Ureter (tissue), 1 donor: ENCODE measurements at places on chromosomes 2 and 18. TPM values are rescaled to one million over a fixed set of nuclear protein-coding genes. Genes with fewer than 3 reads are reported as not detected.

REG3A gene
- not detected for total RNA-seq

PFN4 gene
- 1.2 TPM for total RNA-seq

LYPD1 gene
- total RNA-seq: 0.36 TPM

RGPD4 gene
- 0.08 TPM for total RNA-seq

IL37 gene
- total RNA-seq: not detected

GRCh38 chr2:88355486-88355885 is 97.0 kb downstream of the FOXI3 start:
- no peak for DNase-seq

GRCh38 chr18:22789052-22789451 is 144.1 kb upstream of the RBBP8 start:
- DNase-seq: no peak

DNA sequence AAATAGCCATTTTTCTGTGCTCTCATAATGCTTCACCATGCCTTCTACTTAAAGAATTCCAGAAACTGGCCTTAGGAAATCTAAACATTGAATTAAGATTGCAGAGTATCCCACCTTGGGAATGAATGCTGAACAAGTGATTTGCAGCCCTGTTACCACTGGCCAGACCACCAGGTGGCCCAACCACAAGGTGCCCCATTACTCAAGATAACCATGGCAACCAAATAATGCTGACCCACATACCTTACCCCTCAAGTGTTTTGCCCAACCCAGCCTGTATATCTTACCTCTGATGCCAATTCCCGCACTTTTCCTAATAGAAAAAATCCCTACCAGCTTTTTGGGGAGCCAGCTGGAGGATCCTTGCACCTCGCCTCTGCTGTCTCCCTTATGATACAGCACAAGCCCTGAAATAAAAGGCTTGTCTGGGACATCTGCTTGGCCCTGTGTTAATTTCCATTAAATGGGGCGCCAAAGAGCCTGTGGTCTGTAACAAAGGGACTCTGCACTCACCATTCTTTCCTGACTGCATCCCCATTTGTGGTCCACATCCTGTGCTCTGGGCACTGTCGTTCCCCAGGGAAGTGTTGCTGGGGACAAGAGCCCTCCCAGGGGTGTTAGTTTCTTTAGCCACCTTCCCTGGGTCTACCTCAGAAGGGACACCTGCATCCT is 17.3 kb upstream of the KCNF1 start:
- DNase-seq: no peak

DNA sequence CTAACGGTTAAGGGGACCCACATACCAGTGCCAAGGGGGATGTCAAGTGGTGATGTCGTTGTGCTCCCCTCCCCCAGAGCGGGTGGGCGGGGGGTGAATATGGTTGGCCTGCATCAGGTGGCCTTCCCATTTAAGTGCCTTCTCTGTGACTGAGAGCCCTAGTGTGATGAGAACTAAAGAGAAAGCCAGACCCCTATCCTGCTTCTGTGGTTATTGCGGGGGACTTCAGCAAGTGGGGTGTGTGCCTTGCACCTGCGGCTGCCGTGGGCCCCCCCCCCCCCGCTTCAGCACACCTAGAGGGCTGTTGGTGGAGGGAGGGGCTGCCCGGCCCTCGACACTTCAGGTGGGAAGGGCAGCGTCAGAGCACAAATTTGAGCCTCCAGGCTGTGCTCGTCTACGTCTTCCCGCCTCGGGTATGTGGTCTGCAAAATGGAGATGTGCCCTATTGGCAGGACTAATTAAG is 6.1 kb downstream of the CTDSP1 start:
- DNase-seq: peak; percentile 70

DNA sequence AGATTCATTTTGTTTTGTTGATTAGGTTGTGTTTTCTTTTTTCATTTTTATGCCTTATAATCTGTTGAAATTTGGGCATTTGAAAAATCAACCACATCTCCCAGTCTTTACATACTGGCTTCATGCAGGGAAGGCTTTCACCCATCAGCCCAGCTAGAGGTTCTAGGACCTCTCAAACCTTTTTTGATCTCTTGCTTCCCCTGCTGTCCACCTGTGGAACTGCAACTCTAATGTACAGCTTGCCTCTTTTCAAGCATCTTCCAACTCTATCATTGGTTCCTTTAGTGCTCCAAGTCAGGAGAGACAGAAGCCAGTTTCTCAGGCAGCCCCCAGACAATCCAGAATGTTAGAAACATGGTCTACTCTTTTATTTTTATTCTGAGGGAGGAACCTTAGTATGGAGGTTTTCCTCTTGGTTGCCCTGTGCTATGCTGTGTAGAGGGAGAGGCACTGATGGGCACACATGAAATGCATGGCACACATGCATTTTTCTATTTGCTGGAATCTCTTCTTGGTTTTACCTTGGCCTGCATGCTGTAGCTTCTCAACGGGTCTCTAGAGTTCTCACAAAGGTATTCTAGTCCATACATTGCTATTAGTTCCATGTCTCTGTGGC is 107.2 kb upstream of the L3MBTL4 start:
- DNase-seq: no peak

DNA sequence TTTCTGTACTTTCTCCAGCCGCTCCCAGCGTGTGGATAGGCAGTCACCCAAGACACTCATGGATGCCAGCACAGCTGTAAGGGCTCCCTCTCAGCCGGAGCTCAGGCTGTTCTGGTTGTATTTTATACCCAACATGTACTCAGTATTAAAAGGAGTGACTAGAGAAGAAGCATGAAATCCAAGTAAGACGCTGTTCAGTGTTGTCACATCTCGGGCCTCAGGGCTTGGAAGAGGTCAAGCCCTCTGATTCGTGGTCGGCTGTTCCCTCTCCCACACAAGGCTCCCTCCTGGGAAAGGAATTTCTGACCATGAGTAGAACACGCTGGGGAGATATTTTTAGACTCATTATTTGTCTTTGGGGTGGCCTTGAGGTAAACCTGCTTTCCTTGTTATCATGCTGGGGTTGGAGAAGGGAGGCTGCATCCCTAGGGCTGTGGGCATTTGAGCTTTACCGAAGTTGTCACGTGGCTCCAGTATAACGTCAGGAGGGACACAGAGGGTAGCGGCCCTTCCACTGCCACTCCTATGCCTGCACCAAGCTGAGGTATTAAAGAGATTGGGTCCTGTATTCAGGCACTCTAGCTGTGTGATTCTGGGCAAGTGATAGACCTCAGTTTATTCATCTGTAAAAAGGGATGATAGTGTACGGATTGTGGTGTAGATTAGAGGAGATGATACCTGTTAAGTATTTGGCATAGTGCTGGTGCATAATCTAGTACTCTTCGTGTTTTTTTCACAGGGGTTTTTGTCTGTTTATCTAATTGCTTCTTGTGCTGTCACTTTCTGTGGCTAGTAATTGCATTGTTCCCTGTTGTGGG is 34.1 kb downstream of the HK2 start:
- no peak for DNase-seq

GRCh38 chr2:178628605-178629004 is 148.3 kb downstream of the PLEKHA3 start:
- no peak for DNase-seq

- DNase-seq: no peak
Measured at GRCh38 chr2:60490848-60491247, 62.6 kb downstream of the BCL11A start.

DNA sequence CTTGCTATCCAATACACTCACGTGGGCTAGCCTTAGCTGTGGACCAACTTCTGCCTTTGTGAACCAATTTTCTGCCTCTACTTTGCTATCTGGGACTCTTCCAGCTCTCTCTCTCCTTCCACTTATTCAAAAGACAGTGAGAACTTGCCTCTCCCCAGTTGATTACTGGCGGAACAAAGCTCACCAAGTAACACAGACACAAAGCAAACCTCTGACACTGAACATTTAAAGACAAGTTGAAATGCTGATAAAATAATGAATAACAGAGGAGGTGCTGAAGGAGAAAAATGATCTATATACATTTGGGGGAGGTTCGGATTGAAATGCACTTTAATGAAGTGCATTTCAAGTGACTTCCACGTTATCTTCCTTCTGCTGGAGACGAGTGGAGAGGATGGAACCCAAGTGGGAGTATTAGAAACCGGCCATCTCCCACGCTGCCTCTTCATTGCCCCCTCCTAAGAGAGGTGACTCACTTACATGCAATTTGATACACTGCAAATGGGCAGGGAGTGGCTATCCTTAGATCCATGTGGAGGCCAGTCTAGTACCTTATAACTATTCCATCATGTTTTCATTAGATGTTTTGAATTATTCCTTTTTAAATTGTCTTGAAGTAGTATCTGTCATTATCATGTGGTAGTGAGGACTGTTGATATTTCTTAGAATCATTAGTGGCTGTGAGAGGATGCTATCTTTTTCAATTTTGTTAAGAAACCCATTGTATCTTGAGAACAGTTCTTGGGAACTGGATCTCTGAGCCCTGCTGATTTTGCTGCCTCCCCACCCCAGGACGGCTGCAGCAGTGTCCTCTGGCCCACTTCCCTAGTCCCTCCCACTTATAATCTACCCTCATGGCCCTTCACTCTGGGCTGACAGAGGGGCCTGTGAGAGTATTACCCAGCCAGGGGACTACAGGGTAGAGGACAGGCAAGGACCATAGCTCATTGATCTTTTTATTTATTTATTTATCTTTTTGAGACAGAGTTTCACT is 6.0 kb upstream of the GLI2 start:
- DNase-seq: no peak

GRCh38 chr2:238261718-238262375 is 22.0 kb upstream of the HES6 start:
- DNase-seq: no peak

- DNase-seq: no peak
Measured at GRCh38 chr2:102940684-102941083, 178.9 kb downstream of the TMEM182 start.
